ENCODE measurements at places on chromosomes 5 and 9. TPM values are rescaled to one million over a fixed set of nuclear protein-coding genes. Genes with fewer than 3 reads are reported as not detected.

GRCh38 chr9:89854715-89855475, 250.1 kb downstream of the GADD45G start:
- H3K27ac ChIP-seq, result no peak overlapping the region
- H3K36me3 ChIP-seq, result no peaks in the 10 kb centered on the region
- no peaks in the 10 kb centered on the region for H3K27me3 ChIP-seq
- H3K4me1 ChIP-seq, result no peaks in the 10 kb centered on the region

PHAX gene
- 40.3 TPM for total RNA-seq

DNA sequence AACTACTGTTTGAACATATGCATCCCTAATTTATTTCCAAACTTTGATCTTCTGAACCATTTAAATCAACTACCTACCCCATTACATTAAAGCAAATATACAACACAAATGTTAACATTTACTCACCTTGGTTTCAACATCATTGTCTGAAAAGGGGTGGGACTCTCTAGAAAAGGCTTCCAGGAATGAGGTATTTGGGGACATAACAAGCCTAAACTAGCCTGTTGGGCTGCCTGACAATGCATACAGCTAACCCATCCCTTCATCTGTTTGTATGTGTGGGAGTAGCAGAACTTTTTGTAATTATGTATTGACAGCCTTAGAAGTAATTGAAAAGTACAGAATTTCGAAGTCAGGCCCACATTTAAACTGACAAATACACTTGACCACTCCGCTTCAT, 2225.9 kb upstream of the C9orf72 start:
- peaks cover 6% of the 10 kb centered on the region for H3K27me3 ChIP-seq
- DNase-seq, result no peak
- H3K4me1 ChIP-seq, result no peaks in the 10 kb centered on the region
- no peak overlapping the region for H3K4me3 ChIP-seq
- H3K27ac ChIP-seq, result no peak overlapping the region

SH3GL2 gene
- total RNA-seq, result 2.9 TPM

DNA sequence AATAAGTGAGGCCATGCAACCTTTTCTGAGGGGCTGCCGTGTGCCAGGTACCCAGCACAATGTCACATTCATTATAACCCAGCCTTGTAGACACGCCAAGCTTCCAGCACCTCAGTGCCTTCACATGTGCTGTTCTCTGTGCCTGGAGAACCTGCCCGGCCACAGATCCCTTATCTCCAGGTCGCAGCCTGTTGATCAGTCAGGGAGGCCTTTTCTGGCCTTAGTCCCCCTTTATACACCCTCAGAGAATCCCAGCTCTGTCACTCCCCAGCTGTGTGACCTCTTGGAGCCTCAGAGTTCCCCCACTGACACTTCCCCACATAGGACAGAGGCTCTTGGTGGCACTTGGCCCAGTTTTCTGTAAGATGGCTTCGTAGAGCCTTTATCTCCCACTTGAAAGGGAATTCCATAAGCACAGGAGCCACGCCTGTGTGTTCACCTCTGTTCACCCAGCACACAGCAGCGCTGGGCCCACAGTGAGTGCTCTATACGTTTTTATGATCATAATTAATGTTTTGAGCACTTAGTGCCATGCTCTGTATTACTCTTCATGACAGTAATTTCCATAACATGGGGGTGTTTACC, 38.7 kb downstream of the NEURL1B start:
- no peaks in the 10 kb centered on the region for H3K36me3 ChIP-seq
- no peak overlapping the region for H3K27ac ChIP-seq
- no peak for DNase-seq
- no peaks in the 10 kb centered on the region for H3K4me1 ChIP-seq
- H3K27me3 ChIP-seq, result no peaks in the 10 kb centered on the region
- H3K4me3 ChIP-seq, result no peak overlapping the region

RHOBTB3 gene
- 14.2 TPM for total RNA-seq

OR1Q1 gene
- total RNA-seq, result not detected

DNA sequence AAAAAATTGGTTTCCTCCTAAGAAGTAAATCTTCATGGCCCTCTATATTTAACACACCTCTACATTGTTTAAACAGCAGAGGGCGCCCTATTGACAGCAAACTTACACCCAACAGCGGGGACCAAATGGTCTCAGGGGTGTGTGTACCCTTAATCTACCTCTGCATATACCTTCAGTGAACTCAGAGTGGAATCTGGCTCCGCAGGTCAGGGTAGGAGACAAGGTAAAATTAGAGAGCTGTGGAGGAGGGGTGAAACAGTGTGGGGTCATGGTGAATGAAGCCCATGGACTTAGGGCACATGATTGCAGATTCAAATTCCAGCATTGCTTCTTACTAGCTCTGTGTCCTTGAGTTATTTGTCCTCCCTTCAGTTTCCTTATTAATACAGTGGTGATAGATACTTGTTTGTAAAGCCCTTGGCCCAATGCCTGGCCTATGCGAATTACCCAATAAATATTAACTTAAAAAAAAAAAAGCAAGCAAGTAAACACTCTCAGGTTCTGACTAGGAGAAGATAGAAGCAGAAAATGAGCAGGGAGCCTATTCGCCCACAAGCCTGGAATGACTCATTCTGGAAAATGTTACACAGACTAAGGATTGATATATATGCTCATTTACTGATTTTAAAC, 122.9 kb downstream of the CAVIN4 start:
- no peaks in the 10 kb centered on the region for H3K4me1 ChIP-seq
- H3K27me3 ChIP-seq, result no peaks in the 10 kb centered on the region
- no peak overlapping the region for H3K27ac ChIP-seq
- H3K4me3 ChIP-seq, result no peak overlapping the region
- peak; percentile 22 for DNase-seq
- H3K36me3 ChIP-seq, result no peaks in the 10 kb centered on the region

ZNF883 gene
- total RNA-seq, result not detected

DNA sequence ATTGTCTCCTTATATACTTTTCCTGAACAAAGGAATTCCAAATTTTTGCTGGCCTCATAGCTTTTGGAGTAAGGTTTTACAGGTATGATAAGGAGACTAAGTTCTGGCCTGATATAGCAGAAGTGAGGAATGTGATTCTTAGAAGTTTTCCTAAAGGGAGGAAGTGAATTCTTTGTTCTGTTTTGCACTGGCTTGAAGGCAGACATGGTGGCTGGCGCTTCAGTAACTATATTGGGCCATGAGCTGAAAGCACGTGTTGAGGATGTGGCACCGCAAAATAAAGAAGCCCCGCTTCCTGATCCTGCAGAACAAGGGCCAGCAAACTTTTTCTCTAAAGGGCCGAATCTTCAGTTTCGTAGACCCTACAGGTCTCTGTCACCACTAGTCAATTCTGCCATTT, 224.2 kb downstream of the SNX18 start:
- no peaks in the 10 kb centered on the region for H3K27me3 ChIP-seq
- peaks cover 55% of the 10 kb centered on the region for H3K4me1 ChIP-seq

- peaks cover 14% of the 10 kb centered on the region for H3K4me1 ChIP-seq
- no peak overlapping the region for H3K4me3 ChIP-seq
- no peak overlapping the region for H3K27ac ChIP-seq
- no peak for DNase-seq
These were observed 4.4 kb downstream of the TAS2R1 start for GRCh38 chr5:9625731-9626130.

GRCh38 chr5:91469517-91470165, 86.5 kb upstream of the ARRDC3 start:
- peak overlapping the region; percentile 14 for H3K27ac ChIP-seq
- H3K4me3 ChIP-seq, result no peak overlapping the region
- peaks cover 30% of the 10 kb centered on the region for H3K4me1 ChIP-seq
- H3K27me3 ChIP-seq, result no peaks in the 10 kb centered on the region
- H3K36me3 ChIP-seq, result no peaks in the 10 kb centered on the region

DNA sequence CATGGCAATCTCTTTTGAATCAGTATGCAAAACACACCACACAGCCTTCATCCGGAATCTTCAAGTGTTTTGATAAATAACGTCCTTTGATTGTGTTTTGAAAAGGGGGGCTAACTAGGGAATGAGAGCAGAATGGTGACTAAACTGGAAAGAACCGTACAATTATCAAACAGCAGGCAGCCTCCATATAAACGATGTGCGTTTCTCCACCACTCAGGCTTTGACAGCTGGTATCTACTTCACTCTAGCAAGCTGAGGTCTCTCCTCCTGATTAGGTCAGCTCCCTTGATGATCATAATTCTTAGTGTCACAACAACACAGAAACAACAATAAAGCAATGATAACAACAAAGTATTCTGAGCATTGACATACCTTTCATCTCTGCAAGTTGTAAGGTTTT, 465.9 kb downstream of the TUSC1 start:
- no peak overlapping the region for H3K27ac ChIP-seq
- no peaks in the 10 kb centered on the region for H3K27me3 ChIP-seq
- H3K4me1 ChIP-seq, result no peaks in the 10 kb centered on the region
- DNase-seq, result no peak
- no peak overlapping the region for H3K4me3 ChIP-seq
- no peaks in the 10 kb centered on the region for H3K36me3 ChIP-seq
